Gastroesophageal sphincter (tissue), 4 donors: ENCODE measurements at places on chromosomes 5 and 9. TPM values are rescaled to one million over a fixed set of nuclear protein-coding genes. Genes with fewer than 3 reads are reported as not detected.

DNA sequence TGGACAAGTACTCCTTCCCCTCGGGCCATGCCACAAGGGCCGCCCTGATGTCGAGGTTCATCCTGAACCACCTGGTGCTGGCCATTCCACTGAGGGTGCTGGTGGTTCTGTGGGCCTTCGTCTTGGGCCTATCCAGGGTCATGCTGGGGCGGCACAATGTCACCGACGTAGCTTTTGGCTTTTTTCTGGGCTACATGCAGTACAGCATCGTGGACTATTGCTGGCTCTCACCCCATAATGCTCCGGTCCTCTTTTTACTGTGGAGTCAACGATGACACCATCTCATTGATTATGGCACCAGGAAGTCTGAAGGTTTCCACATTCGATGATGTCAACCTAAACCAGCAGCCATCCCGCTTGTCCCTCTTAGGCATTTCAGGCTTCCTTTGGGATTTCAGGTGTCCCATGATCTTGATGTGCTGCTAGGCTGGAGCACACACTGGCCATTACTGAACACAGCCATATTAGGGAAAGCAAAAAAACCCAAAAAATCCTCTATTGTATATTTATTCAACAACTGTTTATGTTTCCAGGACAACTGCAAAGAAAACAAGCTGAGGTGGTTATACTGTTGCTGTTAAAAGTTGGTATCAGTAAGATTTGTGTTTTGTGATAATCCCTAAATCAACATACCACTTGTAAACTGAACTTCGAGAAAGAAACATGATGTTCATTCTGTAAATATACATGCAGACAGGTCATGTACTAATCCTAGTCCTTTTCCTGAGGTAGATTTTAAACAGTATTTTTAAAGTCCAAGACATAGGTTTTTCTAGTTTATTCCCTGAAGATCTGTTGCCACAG lies 1.1 kb downstream of the PLPP6 start:
- ATAC-seq, result no peak

- ATAC-seq, result no peak
Measured at GRCh38 chr5:123220621-123221146, 131.6 kb downstream of the PRDM6 start.

GRCh38 chr5:119694284-119694683 lies 64.9 kb downstream of the FAM170A start:
- ATAC-seq, result no peak

DNA sequence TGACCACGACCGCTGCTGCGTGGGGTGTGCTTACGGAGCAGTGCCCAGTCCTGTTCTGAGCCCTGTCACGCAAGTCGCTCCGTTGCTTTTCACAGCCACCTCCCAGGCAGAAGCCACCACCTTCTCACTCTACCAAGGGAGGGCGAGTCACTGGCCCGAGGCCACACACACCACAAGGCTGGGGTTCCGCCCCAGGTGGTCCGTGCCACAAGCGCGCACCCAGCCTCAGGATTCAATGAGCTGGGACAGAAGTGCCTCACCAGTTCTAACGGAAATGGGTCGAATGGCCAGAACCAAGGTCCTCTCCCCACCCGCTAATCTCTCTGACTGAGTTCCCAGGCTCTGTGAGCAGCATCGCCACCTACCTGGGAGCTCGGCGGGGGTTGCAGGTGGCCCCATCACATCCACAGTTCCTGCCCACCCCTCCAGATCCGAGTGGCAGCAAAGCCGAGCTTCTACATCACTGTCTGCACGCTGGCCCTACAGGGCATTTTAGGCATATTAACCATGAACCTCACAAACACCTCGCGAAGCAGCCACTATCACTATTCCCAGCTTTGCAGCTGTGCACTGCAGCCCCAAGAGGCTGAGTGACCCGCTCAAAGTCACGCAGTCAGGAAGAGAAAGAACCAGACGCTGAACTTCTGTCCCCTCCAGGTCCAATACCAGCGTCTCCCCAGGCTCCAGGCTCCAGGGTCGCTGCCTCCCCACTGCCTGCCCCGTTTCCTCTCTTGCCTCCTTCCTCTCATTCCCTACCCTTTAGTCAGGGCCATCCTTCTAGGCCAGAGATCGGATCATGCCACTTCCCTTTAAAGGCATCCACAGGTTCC lies 92.1 kb upstream of the PHYKPL start:
- no peak for ATAC-seq

GRCh38 chr5:132495667-132496190 lies 5.2 kb upstream of the IRF1 start:
- peak; percentile 71 for ATAC-seq

DNA sequence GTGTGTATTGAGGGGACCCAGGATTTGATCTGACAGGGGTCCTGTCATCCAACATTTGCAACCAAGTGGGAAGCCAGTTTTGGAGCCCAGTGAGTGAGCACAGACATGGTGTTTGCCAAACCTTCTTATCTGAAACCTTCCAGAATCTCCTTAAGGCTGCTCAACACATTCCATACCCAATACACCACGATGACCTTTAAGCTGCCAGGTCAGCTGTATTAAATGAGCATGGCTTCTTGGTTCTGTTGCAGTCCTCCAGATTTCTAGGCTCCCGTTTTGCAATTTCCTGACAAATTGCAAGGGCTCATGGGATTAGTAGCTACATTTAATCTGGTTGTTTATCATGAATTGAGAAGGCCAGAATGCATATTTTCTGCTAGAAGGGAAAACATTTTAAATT lies 124.2 kb upstream of the ATP10B start:
- no peak for ATAC-seq

DNA sequence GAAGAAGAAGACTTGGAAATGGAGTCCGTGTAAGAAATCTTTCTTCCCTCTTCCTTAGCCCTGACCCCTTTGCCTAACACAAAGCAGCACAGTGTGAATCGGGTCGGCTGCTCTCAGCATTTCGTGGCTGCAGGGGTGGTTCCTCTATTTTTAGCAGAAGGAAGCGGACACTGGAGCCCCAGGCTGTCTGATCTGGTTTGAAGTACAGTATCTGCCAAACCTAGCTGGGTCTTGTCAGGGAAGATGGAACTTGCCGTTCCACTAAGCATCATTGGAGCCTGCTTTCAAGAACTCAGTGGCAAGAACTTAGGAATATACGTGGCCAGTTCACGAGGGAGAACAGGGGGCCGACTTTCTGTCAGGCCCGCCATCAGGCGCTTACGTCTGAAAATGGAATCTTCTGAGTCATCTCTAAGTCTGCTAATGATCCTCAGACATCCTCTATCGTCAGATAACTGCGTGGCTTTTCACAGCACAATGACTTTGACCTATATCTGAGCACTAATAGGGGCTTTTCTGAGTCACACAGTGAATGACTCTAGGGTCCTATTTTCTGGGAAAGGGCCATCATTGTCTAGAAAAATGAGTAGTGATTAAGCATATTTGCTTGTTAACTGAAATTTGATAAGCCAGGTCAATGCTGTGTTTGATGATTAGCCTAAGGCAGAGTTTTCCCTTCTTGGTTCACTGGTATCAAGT lies 43.3 kb upstream of the NCS1 start:
- ATAC-seq, result peak; percentile 58

DNA sequence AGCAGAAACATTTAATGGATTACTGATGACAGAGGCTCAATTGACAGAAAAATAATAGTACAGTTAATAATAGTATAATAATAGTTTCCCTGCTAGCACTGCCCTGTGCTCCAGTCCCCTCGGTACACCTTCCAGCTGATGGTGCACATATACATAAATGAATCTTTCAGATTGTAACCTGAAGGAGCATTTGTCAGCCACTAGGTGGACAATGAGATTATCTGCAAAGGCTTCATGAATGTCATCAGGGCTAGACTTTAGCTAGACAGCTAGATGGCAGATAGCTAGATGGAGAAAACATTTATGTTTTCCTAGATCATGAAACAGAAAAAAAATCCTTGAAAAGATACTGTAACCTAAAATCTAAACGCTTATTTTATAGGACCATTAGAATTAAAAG lies 304.4 kb upstream of the SMC2 start:
- ATAC-seq, result no peak

- ATAC-seq, result no peak
Measured at GRCh38 chr9:77898864-77899263, 132.7 kb downstream of the GNAQ start.

GRCh38 chr5:150138551-150139265 lies 16.9 kb downstream of the PDGFRB start:
- peak; percentile 42 for ATAC-seq

DNA sequence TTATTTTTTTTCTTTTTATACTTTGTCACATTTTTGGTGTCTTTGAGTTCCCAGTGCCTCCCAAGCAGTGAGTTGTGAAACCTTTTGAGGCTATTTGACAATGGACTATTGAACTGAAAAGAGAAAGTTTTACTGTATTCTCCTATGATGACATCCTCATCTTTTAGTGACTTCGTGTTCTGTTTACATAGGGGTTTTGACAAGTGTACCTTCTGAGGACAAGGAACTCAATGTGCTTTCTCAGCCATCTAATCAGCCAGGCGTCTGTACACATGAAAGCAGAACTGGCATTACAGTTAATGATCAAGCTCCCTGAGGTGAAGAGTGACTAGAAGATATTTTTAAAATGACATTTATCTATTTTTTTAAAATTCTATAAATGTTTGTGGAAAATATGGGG lies 175.5 kb downstream of the ANXA1 start:
- no peak for ATAC-seq

GRCh38 chr5:159478950-159479349 lies 148.7 kb upstream of the IL12B start:
- no peak for ATAC-seq

DNA sequence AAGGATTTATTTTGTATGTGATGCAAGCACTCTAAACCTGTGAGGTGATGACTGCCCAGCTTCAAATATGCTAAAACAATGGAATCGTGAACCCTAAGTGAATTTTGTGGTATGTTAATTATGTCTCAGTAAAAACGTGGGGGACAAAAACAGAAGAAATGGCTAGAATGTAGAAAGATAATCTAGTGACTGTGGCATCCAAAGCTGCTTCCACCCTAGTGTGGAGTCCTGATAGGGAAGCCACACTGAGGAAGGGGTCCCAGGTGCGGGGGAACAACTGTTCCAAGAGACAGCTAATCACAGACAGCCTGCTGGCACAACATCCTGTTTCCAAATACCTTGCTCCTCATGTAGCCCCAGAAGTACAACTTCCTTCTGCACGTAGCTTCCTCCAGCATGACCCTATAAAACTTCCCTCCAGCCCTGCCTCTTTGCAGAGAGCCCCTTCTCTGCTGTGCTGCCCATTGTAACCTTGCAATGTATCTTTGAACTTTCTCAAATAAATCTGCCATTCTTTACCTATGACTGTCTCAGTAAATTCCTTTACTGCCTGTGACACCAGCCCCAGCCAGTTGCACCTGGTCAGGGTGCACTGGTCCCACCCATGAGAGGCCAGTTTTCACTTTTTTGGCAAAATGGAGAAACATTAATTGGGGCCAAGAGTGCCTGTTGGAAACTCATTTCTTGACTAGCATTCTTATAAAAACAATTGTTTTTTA lies 4.9 kb downstream of the GMCL2 start:
- no peak for ATAC-seq

- no peak for ATAC-seq
Measured at GRCh38 chr5:13746026-13746425, 198.5 kb downstream of the DNAH5 start.

- ATAC-seq, result peak; percentile 84
Measured at GRCh38 chr5:134533115-134533815, 7.8 kb downstream of the JADE2 start.

DNA sequence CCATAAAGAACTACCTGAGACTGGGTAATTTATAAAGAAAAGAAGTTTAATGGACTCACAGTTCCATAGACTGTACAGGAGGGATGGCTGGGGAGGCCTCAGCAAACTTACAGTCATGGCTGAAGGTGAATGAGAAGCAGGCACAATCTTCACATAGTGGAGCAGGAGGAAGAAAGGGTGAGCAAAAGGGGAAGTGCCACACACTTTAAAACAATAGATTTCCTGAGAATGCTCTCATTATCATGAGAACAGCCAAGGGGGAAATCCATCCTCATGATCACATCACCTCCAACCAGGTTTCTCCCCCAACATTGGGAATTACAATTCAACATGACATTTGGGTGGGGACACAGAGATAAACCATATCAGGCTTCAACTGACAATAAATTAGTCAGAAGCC lies 664.9 kb downstream of the TAF11L14 start:
- ATAC-seq, result no peak

DNA sequence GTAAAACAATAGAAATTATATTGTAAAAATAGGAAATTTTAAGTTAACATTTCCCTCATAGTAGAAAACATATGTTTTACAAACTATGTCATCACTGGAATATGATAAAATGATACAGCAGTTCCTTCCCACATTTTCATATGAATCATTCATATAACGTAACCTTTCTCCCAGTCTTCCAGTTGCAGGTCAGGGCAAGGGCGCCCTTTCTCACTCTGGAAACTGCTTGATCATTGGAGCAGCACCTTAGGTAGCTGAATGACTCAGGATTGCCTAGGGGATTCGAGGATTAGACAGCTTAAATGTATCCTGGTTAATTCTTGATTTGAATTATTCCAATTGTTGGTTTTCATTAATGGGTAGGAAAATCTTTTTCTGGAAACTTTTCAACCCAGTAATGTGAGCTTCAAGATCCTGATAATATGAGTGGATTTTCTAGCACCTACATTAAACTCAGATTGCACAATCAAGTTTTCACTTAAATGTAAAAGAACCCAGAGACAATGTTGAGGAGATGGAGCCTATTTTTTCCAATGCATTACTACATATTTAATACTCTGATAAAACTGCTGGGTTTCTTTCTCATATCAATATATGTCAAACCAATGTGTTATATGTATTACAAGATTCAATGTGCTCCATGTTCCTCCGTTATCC lies 32.6 kb upstream of the ANXA1 start:
- no peak for ATAC-seq

DNA sequence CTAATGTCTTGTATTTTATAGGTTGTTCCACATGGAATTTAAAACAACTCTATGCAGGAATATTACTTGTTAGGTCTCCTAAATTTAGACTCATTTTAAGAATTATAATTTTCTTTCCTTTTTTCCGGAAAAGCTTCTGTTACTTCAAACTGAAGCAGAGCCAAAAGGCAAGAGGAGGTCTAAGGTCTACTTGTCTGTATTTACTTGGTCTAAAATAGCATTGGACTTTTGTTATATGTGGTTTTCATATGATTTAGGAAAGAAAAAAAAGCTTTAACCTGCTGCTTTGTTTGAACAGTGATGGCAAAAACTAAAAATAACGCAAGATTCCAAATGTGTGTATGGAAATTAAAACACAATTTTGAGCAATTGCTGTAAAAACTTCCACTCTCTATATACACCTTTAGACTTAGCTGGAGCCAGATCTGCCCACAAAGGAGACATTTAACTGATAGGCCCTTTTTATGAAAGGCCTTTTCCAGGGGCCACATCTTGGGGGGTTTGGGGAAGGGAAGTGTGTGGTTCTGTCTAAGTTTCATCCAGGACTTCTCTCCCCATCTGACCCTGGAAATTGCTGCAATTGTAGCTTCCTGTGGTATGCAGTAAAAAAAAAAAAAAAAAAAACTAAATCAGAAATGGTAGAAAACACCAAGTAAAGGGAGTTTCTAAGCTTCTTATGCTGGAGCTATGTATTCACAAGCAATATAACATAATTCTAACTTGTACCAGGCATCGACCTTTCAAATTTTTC lies 307.7 kb upstream of the MEF2C start:
- no peak for ATAC-seq

- ATAC-seq, result peak; percentile 83
Measured at GRCh38 chr9:3768712-3769457, 243.1 kb upstream of the RFX3 start.

Gene PHAX
- total RNA-seq, result 83.4 TPM

Gene GAPT
- 2.2 TPM for total RNA-seq

Gene NSMF
- total RNA-seq, result 42.9 TPM

Gene PCDHA13
- 2.5 TPM for total RNA-seq

Gene ARHGEF28
- 23.4 TPM for total RNA-seq

Gene SLC25A2
- total RNA-seq, result not detected

Gene CER1
- total RNA-seq, result not detected
